Kidney epithelial cell (primary cell): ENCODE measurements at places on chromosomes 1 and 21. TPM values are rescaled to one million over a fixed set of nuclear protein-coding genes. Genes with fewer than 3 reads are reported as not detected.

RHOU gene
- 1.0 and 1.2 TPM in 2 replicates for total RNA-seq

S100A5 gene
- total RNA-seq: 0.75 TPM in 1 of 2 replicates, not detected in the other

ADAM15 gene
- 186 and 209 TPM in 2 replicates for total RNA-seq

FAM110D gene
- 0.07 and 0.79 TPM in 2 replicates for total RNA-seq

KDM1A gene
- 111 and 122 TPM in 2 replicates for total RNA-seq

CCDC181 gene
- total RNA-seq: 3.4 and 4.8 TPM in 2 replicates

ADGRL4 gene
- total RNA-seq: 21.8 and 23.8 TPM in 2 replicates

PPM1J gene
- total RNA-seq: 2.1 and 2.3 TPM in 2 replicates

GBP4 gene
- 0.50 and 1.2 TPM in 2 replicates for total RNA-seq

FMO5 gene
- total RNA-seq: 0.38 and 1.3 TPM in 2 replicates

RNU1-1 gene
- under 0.01 TPM in 2 replicates for total RNA-seq

GJC2 gene
- 0.21 and 0.38 TPM in 2 replicates for total RNA-seq

HCRTR1 gene
- not detected in 2 replicates for total RNA-seq

DIO1 gene
- not detected in 2 replicates for total RNA-seq

RAB3B gene
- 35.9 and 36.8 TPM in 2 replicates for total RNA-seq

FBLIM1 gene
- 364 and 458 TPM in 2 replicates for total RNA-seq

LCE3D gene
- total RNA-seq: not detected in 2 replicates

ZFP69 gene
- 4.1 and 4.3 TPM in 2 replicates for total RNA-seq

FHAD1 gene
- 0.21 and 0.27 TPM in 2 replicates for total RNA-seq

PTPRF gene
- total RNA-seq: 297 and 346 TPM in 2 replicates
